ENCODE measurements at places on chromosomes 5 and 9.

- DNase-seq = no peak
Measured at GRCh38 chr9:33450621-33451146, 3.3 kb upstream of the AQP3 start.

- no peak for DNase-seq
Measured at GRCh38 chr9:93447655-93448054, 3.8 kb upstream of the FAM120A start.

DNA sequence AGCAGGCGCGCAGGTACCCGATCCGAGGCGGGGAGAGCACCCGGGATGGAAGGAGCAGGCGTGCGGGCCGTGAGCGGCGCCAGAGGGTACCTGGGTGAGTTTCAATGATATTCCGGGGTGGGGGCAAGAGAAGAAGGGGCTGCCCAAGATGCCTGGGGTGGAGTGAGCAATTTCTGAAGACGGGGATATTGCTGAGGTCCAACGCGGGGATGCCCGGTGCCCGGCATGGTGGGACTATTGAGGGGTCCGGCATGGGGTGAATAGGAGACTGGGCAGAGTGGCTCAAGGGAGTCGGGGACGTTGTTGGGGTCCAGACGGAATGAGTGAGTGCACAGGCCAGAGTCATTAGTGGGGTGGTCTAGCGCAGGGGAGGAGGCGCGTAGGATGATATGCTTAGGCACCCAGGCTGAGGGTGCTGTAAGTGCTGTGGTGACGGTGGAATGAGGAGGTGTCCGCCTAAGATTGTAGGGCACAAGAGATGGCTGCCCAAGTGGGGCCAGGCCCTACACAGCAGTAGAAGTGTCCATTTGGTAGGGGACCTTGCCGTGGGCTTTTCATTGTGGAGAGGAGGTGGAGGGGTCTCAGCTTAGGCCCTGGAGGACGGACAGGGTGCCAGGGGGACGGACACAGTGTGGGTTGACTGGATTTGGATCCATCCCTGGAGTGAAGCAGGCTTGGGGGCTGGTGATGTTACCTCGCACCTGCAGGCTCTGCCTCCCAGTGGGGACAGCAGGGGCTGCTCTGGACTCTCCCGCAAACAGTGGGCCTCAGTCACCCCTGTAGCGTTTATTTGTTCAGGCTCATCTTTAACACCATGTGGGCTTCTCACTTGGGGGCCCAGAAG, 719 bp downstream of the MIGA2 start:
- DNase-seq = no peak

DNA sequence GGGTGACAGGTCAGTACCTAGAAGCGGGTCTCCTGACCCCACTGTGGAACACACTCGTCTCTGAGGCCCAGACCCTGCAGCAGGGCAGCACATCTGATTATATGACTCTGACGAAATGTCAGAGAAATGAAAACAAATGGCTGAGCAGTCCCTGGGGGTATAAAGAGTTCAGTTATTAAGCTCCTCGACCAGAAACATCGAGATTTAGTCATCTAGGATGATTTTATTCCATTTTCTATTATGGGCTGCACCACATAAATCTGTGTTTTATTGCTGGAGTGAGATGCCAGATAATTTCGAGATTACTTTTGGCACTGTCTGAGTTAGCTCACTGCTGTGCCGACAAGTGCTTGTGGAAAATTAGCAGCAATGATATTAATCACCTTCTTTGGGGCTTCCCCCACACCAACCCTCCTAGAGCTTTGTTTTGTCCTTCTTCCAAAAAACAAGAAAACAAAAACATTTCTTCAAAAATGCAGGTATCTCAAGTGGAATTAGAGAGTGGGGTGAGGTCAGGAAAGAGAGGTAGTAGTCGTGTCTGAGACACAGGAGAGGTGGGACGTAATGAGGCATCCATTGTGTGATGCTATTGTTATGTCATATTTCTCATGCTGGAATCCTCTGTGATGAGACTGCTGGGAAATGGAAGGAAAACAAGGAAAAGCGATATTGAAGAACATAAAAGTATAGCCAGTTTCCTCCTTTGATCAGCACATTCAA, 495.5 kb downstream of the DMAC1 start:
- peak; percentile 59 for DNase-seq

GRCh38 chr5:10977011-10977410, 216.0 kb upstream of the DAP start:
- DNase-seq = no peak

DNA sequence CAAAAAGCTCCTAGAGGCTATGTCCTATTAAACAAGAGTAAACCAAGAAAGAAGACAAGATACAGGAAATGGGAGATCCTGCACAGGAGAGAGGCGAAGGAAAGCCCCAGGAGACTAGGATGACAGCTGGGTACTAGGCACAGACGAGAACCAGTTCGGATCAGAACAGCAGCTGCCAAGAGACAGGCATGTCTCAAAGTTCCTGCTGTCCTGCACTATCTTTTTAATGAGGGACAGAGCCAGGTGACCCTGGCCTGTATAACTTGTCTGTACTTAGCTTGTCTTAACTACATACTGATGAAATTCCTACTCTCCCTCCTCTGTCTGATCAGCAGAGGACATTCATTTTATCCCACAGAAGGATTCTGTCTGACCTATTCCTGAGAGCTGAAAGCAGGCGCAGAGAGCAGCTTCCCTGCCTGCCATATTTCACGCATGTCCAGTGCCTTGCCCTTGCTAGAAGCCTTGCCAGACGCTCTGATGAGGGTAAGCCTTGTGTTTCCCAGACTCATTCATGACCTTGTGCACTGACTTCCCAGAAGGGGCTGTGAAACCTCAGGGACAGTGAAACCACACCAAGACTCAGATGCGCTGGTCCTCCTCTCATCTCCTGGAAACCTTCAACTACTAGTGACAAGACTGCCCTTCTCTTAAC, 24.7 kb downstream of the TSC1 start:
- no peak for DNase-seq

DNA sequence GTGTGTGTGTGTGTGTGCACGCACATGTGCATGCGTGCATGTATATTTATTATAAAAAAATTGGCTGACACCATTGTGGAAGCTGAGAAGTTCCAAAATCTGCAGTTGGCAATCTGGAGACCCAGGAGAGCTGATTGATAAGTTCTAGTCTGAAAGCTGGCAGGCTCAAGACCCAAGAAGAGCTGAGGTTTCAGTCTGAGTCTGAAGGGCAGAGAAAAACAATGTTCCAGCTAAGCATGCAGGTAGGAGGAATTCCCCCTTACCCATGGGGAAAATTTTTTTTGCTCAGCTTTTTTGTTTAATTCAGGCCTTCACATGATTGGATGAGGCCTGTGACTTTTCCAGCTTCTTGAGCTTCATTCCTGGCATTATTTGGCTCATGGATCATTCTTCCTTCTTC, 31.2 kb upstream of the ACTBL2 start:
- no peak for DNase-seq

DNA sequence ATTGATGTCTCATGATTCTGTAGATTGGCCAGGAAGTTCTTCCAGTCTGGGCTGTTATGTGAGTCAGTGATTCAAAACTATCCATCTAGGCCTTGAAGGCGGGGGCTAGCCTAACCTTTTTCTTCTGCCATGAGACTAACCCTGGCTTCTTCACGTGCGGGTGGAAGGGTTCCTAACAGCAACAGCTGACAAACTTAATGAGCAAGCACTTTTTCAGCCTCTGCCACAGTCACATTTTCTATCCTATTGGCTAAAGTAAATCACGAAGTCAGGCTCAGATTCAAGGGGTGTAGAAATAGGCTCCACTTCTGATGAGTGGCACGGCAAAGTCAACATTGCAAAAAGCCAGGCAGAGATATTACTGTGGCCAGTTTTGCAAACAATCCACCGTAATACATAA, 68.4 kb downstream of the STK32A start:
- DNase-seq = no peak

DNA sequence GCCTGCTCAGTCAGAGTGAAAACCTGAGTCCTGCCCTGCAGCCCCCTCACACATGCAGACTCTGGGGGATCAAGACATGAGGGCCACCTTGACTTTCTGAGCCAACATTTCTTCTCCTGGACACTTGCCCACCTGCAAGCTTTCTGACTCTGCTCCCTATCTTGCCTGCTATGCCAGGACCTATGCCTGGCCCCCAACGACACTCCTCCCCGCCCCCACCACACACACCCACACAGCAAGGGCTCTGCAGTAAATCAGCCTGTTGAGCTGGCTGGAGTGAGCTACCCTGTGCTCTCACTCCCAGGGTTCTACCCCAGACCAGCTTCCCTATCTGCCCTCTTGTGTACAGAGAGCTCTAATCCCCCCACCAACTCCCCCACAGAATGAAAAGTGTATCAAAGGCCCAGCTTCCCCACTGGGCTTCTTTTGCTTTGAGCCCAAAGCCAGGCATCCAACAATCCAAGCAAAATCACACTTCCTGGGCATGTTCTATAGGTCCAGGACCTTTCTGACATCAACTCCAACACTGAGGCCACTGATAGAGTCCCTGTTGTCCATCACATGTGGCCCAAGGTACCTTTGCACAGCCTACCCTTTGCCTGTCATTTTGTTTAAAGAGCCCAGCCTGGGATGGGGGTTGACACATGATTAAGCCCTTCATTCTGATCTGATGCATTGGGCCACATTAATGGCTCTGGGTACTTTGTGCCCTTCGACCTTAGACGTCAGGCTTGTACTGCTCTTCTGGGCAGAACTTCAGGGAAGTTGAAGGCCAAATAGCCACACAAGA, 7.2 kb downstream of the PDLIM4 start:
- no peak for DNase-seq

GRCh38 chr9:127360250-127360649, 36.7 kb upstream of the SLC2A8 start:
- no peak for DNase-seq

DNA sequence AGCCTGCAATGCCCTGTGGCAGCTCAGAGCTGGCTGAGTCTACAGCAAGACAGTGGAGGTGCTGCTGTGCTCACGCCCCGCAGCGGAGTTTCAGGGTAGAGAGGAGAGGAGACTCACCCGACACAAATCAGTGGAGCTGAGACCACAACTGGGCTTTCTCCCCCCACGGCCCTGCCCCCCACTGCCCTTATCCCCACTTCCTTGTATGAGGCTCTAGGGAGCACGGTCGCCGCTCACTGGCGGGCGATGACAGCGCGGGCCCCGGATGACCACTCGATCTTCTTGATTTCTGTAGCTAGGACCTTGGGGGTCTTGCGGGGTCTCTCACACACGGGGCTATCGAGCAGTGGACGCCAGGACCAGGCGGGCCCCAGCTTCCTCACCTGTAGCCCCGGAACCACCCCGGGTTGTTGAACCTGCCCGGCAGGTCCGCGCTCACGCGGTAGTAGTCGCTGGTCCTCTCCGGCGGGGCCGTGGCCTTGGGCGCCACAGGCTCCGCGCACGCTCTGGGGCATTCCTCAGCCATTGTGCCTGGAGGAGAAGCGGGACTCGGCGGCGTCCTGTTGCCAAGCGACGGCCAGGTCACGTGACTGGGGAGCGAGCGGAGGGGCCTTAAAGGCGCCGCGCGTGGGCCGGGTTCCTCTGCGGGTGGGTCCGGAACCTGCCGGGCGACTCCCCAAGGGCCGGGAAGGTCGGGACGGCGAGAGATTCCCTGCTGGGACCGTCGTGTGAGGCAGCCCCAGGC, 984 bp upstream of the MRPS2 start:
- peak; percentile 96 for DNase-seq

DNA sequence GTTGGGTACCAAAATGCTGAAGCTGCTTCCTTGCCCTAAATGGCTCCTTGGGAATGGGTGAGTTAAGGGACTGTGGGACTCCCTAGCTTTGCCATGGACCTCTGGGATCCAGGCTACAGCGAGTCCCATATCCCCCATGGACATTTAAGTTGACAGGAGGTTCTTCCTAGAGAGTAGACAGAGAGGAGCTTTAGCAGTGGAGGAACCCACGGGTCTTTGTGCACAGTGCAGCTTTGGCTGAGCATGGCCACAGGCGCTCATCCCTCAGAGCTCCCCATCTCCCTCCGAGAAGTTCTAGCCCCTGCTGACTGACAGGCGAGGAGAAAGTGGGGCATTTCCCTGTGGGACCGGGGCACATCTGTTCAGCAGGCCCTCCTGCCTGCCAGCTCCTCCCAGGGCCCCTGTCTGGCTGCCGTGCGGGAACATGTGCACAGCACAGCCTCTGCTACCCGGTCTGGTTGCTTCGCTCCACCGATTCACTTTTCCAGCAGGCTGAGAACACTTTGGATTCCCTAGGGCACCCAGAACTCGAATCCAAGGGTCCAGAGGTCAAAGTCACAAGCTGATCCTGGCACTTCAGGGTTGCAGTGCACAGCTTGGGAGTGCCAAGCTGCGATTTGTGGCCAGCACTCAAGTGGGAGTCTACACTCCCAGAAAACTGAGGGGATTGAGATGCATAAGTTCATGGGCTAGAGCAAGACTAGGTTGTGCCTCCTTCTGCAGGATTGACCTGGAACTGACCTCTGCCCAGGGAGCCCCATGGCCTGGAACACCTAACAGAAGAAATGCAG, 40.6 kb upstream of the DMRTA1 start:
- DNase-seq = no peak

DNA sequence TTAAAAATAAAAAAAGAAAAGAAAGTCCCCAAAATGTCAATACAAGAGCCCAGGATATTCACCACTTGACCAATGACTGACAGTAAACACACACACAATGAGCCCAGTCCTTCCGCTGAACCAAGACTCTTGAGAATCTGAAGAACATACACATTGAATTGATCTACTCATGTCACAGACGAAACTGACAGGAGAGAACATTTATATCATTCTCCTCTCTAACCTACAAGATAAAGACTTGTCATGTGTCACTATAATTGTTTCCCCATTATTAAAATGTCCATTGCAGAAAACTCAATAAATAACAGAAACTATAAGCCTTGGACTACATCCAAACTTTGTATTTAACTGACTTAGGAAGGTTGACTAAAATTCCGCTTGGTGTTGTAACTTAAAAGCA, 296.7 kb downstream of the EPB41L4A start:
- no peak for DNase-seq

GRCh38 chr9:99474186-99474585, 252.1 kb downstream of the SEC61B start:
- no peak for DNase-seq

GRCh38 chr9:117083559-117083958, 331.3 kb downstream of the ASTN2 start:
- DNase-seq = no peak

- no peak for DNase-seq
Measured at GRCh38 chr5:146815411-146815810, 63.1 kb downstream of the PPP2R2B start.

- DNase-seq = no peak
Measured at GRCh38 chr5:97846643-97847042, 663.6 kb upstream of the RIOK2 start.

GRCh38 chr5:62000646-62001045, 305.4 kb upstream of the KIF2A start:
- DNase-seq = no peak

DNA sequence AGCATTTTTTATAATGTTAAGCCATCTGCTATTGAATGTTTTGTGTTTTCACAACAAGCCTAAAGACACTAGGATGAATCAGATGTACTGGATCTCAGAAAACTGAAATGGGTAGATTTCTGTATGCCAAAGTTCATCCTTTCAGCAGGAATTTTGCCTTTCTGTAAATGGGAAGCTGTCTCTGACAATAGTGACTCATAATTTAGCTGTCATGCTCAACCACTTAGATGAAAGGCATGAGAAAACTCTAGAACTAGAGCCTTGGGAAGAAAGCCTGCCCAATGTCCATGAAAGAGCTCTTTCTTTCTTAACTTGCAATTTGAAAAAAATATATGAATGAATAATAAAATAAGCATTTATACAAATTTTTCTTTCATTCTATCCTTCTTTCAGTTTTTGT, 616.0 kb upstream of the EDIL3 start:
- DNase-seq = no peak

GRCh38 chr5:17896605-17897004, 262.3 kb downstream of the TAF11L14 start:
- peak; percentile 28 for DNase-seq

Data from umbilical cord (tissue), 2 donors.